ENCODE measurements at places on chromosomes 11 and 22.

DNA sequence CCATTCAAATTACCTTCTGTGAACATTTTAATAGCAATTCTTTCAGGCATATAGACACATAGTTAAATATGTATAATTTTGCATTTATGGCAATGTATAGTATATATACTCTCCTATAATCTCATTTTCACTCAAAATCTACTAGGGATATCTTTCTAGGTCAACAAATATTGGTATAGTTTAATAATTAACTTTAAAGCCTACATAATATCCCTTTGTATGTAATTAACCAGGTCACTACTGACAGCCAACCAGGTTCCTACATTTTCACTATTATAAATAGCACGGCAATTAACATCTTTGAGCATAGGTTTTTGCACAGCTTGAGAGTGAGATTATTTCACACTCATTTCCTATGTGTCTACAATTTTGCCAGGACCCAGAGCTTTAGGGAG lies 15.8 kb downstream of the OR2AG2 start:
- DNase-seq = no peak
- no peaks in the 10 kb centered on the region for H3K27me3 ChIP-seq
- no peak overlapping the region for H3K4me3 ChIP-seq
- no peaks in the 10 kb centered on the region for H3K4me1 ChIP-seq
- no peak overlapping the region for H3K27ac ChIP-seq

DNA sequence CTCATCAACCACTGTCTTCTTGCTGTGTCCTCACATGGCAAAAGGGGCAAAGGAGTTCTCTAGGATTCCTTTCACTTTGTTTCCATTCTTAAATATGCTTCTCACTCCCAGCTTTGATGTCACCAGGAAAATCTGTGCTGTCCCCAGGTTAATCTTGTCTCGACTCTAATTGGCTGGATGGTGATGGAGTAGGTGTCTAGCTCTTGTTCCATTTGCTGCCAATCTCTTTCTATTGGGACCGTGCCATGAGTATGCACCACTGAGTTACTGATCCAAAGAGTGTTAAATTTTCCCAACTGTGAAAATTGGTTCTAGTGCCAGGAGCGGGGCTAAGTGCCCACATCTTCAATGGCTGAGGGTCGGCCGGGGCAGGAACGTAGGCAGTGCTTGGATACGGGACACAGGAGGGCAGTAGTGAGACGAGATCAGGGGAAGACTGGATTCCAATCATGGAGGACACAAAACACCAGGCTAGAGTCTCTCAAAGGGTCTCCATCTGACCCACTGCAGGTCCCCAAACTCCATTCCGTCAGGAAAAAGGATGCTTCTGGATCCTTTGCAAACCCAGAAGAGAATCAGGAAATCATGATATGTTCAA lies 47.7 kb upstream of the CSNK2A3 start:
- peaks cover 9% of the 10 kb centered on the region for H3K4me1 ChIP-seq
- no peak overlapping the region for H3K4me3 ChIP-seq
- DNase-seq = peak; percentile 23
- H3K27me3 ChIP-seq = no peaks in the 10 kb centered on the region
- no peaks in the 10 kb centered on the region for H3K36me3 ChIP-seq
- no peak overlapping the region for H3K27ac ChIP-seq

- H3K4me1 ChIP-seq = no peaks in the 10 kb centered on the region
- H3K27me3 ChIP-seq = no peaks in the 10 kb centered on the region
- DNase-seq = peak; percentile 46
- no peak overlapping the region for H3K4me3 ChIP-seq
- H3K27ac ChIP-seq = no peak overlapping the region
These were observed 22.4 kb downstream of the RTCB start for GRCh38 chr22:32389685-32390084.

GRCh38 chr11:65899356-65900124 lies 648 bp downstream of the FOSL1 start:
- no peaks in the 10 kb centered on the region for H3K36me3 ChIP-seq
- peaks cover 6% of the 10 kb centered on the region for H3K4me1 ChIP-seq
- H3K4me3 ChIP-seq = peak overlapping the region; percentile 65
- peak overlapping the region; percentile 47 for H3K27ac ChIP-seq

GRCh38 chr22:30325065-30325720 lies 1.5 kb downstream of the TBC1D10A start:
- H3K27me3 ChIP-seq = no peaks in the 10 kb centered on the region
- peaks cover 23% of the 10 kb centered on the region for H3K4me1 ChIP-seq
- DNase-seq = peak; percentile 73
- H3K36me3 ChIP-seq = no peaks in the 10 kb centered on the region

DNA sequence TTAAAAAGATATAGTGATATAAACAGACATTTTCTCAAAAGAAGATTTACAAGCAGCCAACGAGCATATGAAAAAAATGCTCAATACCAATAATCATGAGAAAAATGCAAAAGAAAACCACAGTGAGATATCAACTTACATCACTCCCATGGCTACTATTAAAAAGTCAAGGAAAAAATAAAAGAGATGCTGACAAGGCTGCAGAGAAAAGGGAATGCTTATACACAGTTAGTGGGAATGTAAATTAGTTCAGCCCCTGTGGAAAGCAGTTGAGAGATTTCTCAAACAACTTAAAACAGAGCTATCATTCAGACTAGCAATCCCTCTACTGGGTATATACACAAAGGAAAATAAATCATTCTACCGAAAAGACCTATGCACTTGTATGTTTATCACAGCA lies 97.1 kb upstream of the CARD18 start:
- no peaks in the 10 kb centered on the region for H3K4me1 ChIP-seq
- DNase-seq = no peak
- H3K36me3 ChIP-seq = no peaks in the 10 kb centered on the region
- no peak overlapping the region for H3K27ac ChIP-seq
- no peak overlapping the region for H3K4me3 ChIP-seq

DNA sequence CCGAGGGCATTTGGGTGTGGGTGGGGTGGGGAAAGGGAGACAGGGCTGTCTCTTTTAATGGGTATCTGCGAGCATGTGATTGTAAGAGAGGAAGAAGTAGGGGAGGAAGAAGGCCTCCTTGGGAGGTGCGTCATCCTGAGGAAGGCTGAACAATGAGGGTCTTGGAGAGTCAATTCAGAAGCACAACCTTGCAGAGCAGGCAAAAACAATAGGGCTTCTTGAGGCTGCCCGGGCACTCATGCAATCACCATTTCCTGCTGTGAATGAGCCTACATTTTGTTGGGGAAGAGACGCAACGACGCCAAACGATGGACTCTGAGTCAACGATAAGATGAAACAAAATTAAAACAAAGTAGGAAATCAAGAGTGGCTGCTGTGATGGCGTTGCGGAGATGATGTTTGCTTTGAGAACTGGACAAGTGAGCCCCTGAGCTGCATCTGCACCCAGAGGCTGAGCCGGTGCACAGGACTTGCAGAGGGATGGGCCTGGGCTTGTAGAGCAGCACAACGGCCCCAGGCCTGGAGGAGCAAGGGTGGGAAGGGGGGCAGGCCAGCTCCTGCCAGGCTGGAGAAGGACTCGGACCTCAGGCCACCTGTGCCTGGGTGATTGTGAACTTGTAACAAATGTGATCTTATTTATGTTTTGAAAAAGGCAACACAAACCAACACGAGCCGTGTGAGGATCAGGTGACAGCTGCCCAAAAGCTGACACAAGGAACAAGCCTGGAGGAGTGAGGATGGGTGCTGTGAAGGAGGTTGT lies 92.3 kb upstream of the B3GAT1 start:
- H3K4me1 ChIP-seq = no peaks in the 10 kb centered on the region
- DNase-seq = no peak

GRCh38 chr11:117841551-117842031 lies 17.0 kb upstream of the FXYD2 start:
- DNase-seq = no peak
- no peaks in the 10 kb centered on the region for H3K4me1 ChIP-seq
- no peak overlapping the region for H3K27ac ChIP-seq
- no peak overlapping the region for H3K4me3 ChIP-seq

DNA sequence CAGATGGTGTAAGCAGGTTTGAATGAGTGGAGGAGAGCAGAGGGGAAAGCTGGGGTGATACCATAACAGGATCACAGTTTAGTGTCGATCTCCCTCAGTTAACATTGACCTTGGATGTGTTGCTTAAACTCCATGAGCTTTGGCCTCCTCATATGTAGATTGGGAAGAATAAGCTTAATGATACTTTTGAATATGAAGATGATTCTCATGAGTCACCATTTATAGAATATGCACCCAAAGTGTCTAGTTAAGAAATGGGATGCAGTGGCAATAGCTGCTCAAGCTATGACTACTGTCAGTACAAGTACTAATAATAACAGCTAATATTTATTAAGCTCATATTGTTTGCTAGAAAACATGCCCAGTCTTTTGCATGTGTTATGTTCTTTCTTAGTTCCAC lies 236.2 kb upstream of the KIRREL3 start:
- no peak overlapping the region for H3K27ac ChIP-seq
- no peaks in the 10 kb centered on the region for H3K4me1 ChIP-seq
- H3K36me3 ChIP-seq = no peaks in the 10 kb centered on the region
- DNase-seq = no peak
- H3K4me3 ChIP-seq = no peak overlapping the region
- peaks cover 23% of the 10 kb centered on the region for H3K27me3 ChIP-seq

GRCh38 chr11:17581036-17581731 lies 34.1 kb downstream of the OTOG start:
- no peaks in the 10 kb centered on the region for H3K36me3 ChIP-seq
- H3K4me1 ChIP-seq = no peaks in the 10 kb centered on the region
- no peak overlapping the region for H3K4me3 ChIP-seq
- no peak overlapping the region for H3K27ac ChIP-seq

- H3K27ac ChIP-seq = no peak overlapping the region
- peaks cover 3% of the 10 kb centered on the region for H3K36me3 ChIP-seq
- peaks cover 5% of the 10 kb centered on the region for H3K4me1 ChIP-seq
- H3K27me3 ChIP-seq = no peaks in the 10 kb centered on the region
These were observed 4.6 kb downstream of the CDPF1 start for GRCh38 chr22:46245511-46245910.

- DNase-seq = no peak
- H3K36me3 ChIP-seq = no peaks in the 10 kb centered on the region
- H3K27ac ChIP-seq = no peak overlapping the region
- H3K4me3 ChIP-seq = no peak overlapping the region
These were observed 16.9 kb downstream of the UPB1 start for GRCh38 chr22:24512043-24512442.

DNA sequence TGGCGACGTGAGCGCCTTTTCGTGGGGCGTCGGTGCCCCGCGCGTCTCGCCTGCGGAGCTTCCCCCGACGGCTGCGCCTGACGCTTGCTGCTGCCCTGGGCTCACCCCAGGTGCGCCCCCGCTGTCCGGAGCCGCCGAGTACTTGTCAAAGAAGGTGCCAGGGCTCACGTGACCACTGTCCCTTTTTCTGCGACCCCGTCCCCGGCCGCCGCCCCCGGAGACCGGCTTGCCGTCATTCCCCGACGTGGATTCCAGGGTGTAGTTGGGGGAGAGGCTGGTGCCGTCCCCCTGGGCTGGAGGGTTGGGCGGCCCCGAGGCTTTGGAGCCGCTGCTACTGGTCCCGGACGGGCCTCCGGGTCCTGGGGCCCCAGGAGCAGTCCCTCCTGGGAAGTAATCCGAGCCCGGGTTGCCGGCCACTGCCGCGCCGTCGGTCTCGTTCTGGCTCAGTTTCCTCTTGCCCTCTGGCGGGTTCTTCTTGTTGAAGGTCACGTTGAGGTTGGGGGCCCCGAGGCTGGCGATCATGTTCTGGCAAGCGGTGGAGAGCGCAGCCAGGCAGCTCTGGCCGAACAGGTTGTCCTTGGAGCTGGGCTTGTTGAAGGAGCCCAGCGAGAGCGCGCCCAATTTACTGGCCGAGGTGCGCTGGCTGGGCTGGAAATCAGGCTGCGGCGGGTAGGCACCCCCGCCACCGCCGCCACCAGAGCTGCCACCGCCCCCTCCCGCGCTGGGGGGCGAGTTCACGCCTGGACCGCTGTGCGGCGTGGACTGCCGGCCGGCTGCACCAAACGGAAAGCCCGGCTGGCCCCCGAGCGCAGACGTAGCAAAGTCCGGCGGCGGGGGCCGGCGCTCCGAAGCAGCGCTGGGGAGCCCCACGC lies 3.8 kb downstream of the MN1 start:
- H3K4me1 ChIP-seq = peaks cover 17% of the 10 kb centered on the region
- H3K27me3 ChIP-seq = no peaks in the 10 kb centered on the region
- H3K27ac ChIP-seq = no peak overlapping the region
- no peak overlapping the region for H3K4me3 ChIP-seq
- H3K36me3 ChIP-seq = peaks cover 4% of the 10 kb centered on the region
- no peak for DNase-seq

DNA sequence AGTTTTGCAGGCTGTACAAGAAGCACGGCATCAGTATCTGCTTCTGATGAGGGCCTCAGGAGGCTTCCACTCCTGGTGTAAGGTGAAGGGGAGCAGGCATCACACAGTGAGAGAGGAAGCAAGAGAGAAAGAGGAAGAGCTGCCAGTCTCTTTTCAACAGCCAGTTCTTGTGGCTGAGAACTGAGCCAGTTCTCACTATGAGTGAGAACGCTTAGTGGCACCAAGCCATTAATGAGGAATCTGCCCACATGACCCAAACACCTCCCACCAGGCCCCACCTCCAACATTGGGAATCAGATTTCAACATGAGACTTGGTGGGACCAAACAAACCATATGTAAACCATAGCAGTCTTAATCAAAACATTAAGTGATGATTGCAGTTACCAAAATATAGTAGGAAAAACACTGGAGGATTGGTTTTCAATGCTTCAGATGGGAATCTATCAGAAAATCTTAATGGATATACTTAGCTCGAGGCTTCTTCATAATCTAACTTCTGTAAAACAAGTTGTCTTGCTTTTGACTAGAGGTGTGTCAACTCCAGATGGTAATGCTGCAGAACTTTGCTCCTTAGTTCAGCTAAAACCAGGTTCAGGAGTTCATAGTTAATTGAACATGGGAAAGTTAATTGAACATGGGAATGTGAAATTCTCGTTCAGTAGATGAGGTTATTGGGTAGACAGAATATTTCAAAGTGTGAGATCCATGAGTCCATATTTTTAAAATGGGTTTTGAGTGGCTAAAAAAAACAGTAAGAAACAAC lies 12.2 kb downstream of the FAR1 start:
- peaks cover 49% of the 10 kb centered on the region for H3K4me1 ChIP-seq
- no peak overlapping the region for H3K27ac ChIP-seq

DNA sequence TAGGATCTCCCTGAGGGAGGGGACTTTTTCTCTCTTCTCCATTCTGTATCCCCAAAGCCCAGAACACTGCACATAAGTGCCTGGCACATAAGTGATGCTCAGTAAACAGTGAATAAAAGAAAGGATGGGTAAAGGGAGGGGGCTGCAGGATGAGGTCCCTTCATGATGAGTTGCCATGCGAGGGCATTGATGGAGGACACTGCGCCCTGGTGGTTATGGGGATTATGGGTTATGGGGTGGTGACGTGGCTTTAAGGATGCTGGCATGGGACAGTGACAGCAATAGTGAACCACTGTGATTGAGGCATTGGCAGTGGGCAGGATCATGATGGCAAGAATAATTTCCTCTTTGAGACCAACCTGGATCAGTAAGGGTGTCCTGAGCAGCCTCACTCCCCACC lies 43.9 kb upstream of the LRRC32 start:
- H3K27ac ChIP-seq = no peak overlapping the region
- H3K4me3 ChIP-seq = no peak overlapping the region
- H3K4me1 ChIP-seq = no peaks in the 10 kb centered on the region
- DNase-seq = no peak
- H3K36me3 ChIP-seq = no peaks in the 10 kb centered on the region
- no peaks in the 10 kb centered on the region for H3K27me3 ChIP-seq
